ENCODE measurements at places on chromosomes 4 and X.

DNA sequence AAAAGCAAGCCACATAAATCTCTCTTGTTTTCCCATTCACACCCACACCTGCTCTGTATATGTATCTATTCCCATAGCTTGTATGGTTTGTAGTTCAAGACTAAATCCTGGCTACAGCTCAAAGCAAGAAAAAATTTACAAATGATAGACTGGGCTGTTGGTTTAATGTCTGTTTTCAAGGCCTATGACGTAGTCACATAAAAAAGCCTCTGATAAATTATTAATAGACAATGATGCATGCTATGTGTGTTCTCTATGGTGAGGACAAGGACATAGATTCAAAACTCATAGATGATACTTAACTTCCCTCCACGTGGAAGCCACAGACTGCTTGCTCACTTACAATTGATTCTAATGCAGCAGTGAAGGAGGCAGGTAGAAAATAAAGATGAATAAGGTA is 194.0 kb downstream of the LDB2 start:
- no peak for DNase-seq

DNA sequence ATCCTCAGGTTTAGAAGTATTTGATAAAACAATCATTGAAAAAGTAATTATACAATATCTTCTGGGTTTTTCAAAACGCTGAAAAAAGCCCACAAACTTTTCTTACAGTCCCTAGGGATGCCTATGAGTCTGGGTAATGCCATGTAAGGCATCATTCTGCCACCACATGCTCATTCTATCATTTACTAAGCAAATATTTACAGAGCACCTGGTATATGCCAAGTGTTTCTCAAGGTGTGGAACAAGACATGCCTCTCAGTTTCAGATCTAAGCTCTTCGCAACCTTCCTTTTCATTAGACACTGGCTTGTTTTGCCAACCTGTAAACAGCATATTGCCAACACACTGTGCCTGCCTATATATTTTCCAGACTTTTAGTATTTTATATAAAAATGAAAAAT is 17.7 kb downstream of the MID1 start:
- no peak for DNase-seq

- no peak for DNase-seq
Observed at GRCh38 chrX:137747244-137748043, 181.5 kb downstream of the ZIC3 start.

GRCh38 chr4:143260750-143261149 is 75.9 kb upstream of the GAB1 start:
- no peak for DNase-seq

DNA sequence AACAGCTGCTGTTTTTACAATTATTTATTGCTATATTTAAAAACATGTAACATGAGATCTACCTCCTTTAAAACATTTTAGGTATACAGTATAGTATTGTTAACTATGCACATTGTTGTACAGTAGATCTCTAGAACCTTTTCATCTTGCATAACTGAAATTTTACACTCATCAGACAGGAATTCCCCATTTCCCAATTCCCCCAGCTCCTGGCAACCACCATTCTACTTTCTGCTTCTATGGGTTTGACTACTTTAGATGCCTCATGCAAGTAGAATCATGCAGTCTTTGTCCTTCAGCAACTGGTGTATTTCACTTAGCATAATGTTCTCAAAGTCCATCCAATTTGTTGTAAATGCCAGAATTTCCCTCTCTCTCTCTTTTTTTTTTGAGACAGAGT is 9.7 kb upstream of the LSM6 start:
- no peak for DNase-seq

DNA sequence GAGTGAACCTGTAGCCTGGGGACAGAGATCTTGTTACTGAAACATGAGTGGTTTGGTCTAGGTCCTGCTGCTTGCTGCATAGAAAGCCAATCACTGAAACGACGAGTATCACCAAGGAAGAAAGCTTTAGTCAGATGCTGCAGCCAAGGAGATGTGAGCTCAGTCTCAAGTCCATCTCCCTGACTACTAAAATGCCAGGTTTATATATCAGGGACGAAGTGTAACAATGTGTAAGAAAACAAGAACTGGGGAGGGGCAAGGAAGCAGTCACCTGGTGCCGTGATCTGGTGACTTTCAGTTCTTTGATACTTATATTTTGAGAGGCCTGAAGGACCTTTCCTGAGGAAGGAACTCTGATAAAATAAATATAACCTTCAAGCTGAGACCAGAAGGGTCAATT is 19.6 kb upstream of the ABRAXAS1 start:
- no peak for DNase-seq

- no peak for DNase-seq
Observed at GRCh38 chr4:3283916-3284315, 8.9 kb upstream of the RGS12 start.

GRCh38 chr4:38759113-38759789 is 23.5 kb downstream of the TLR10 start:
- peak; percentile 47 for DNase-seq

DNA sequence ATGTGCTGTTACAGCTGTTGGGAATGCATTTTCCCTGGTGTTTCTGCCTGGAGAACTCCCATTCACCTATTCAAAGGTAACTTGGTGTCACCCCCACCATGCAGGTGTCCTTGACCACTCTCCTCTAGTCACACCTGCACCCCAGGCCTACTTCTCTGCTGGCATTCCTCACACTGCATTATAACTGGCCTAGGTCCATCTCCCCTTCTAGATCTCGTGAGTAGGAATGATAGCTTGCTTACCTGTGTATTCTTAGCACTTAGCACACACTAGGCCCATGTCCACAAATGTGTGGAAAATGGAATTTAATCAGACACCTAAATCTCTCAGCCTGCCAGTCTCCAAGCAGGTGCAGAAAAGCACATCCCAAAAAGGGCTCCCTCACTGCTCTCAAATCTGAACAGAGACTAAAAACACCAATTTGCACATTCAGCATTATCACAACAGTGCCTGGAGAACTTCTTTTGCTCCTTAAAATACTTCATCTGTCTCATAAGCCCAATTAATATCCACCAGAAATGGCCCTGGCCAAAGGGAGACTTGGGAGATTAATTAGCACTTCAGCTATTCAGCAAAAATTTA is 18.3 kb downstream of the SCD5 start:
- no peak for DNase-seq

DNA sequence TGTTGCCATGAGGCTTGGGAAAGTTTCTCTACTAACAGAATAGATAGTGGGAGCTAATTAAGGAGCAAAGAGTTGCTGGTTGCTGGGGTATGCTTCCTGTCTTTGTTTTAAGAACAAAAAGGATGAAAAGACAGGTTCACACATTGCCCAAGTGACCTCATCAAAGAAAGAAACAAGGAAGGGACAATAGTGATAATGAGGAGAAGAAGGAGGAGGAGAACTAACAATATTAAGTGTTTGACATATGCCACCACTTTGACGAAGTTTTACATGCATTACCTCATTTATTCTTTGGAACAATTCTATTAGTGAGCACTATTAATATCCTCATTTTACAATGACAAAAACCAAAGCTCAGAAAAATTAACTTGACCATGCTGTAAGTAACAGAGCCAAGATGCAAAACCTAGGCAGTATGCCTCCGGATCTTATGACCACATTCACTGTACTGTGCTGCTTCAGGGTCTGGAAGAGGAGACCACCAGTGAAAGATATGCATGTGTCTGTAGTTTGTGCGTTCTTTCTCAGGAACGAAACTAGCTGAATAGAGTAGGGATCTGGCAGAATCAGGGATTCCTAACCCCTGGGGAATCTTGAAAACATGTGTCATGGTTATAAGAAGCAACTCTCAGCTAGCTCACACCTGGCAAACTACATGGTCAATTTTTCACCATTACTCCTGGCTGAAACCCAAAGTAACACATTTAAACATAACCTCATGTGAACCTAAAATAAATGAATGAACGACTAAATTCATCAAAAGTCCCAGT is 83.8 kb downstream of the MOSPD2 start:
- DNase-seq: no peak

DNA sequence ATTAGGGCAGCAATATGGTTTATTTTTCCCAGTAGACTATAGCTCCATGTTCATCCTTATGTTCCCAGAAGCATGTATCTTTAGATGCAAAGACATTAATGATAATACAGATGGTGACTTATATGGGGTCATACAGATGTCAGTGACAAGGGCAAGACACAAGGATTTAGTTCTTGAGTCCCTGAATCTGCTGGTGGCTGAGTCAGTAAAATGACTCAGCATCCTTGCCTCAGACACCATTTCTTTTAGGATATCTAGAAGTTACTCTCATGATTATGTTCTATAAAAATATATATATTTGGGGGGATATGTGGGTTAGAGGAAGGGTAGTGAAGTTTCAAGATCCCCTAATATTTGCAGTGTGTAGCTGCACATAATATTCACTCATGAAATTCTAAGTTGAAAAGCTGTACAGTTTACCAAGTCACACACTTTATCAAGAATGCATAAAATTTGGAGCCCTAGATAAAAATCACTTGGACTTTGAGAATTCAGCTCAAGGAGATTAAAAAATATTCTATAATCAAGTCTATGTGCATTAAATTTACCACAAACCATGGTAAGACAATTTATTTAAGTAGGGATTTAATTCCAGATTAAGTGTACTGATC is 101.9 kb downstream of the LNX1 start:
- no peak for DNase-seq

GRCh38 chr4:157957905-157958304 is 214.9 kb downstream of the GASK1B start:
- DNase-seq: no peak

DNA sequence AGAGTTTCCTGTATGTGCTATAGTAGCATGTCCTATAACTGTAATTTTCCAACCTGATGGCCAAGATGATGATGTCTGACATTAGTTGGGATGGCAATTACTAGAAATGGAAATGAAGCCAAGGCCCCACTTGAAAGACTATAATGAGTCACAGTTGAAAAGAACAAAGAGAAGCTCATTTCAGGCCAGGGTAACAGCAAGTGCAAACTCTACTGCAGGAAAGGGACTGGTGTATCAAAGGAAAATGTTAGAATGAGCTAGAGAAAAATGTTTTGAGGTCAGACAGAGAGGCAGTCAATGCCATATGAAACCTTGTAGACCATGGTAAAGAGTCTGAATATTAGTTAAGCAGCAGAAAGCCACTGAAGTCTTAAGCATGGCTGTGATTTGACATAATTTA is 146.2 kb upstream of the SH3RF1 start:
- no peak for DNase-seq

DNA sequence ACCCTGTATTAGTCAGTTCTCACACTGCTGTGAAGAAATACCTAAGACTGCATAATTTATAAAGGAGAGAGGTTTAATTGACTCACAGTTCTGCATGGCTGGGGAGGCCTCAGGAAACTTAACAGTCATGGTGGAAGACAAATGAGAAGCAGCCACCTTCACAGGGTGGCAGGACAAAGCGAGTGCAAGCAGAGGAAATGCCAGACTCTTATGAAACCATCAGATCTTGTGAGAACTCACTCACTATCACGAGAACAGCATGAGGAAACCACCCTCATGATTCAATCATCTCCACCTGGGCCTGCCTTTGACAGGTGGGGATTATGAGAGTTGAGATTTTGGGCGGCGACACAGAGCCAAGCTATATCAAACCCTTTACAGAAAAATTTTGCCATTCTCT is 722.4 kb downstream of the RAB28 start:
- no peak for DNase-seq

- no peak for DNase-seq
Observed at GRCh38 chr4:3638080-3638795, 106.0 kb upstream of the LRPAP1 start.

- no peak for DNase-seq
Observed at GRCh38 chr4:184019076-184019475, 114.0 kb downstream of the STOX2 start.

- no peak for DNase-seq
Observed at GRCh38 chr4:35364321-35364870, 879.9 kb downstream of the ARAP2 start.

- DNase-seq: no peak
Observed at GRCh38 chr4:61273233-61273632, 73.1 kb downstream of the ADGRL3 start.

DNA sequence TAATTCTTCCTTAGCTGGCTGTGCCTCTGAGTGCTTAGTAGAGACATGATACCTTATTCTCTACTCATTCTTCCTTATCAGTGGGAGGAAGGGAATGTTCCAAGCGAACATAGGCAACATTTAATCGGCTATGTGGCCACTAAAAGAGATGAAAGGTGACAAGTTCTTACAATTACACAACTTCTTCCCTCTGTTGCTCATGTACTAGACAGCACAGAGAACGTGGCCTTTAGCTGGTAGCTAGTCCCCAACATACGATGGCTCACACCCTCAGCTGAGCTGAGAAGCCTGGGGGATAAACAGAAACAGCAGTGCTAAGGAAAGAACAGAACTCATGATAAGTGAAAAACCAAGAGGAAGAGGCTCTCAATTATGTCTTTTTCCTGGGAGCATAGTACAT is 52.2 kb downstream of the APOO start:
- no peak for DNase-seq

All from stimulated activated CD4-positive, alpha-beta T cell treated with anti-CD3 and anti-CD28 coated beads, Interleukin-1b, Interleukin-23, amount 100 ng/mL, for 1 hour (primary cell).